Left lung (tissue), 14 donors: ENCODE measurements at places on chromosomes 7 and 10. TPM values are rescaled to one million over a fixed set of nuclear protein-coding genes. Genes with fewer than 3 reads are reported as not detected.

- no peak overlapping the region for H3K27ac ChIP-seq
- no peaks in the 10 kb centered on the region for H3K36me3 ChIP-seq
- no peak for DNase-seq
- no peaks in the 10 kb centered on the region for H3K27me3 ChIP-seq
Measured at GRCh38 chr7:116167177-116167576, 43.2 kb upstream of the TES start.

DNA sequence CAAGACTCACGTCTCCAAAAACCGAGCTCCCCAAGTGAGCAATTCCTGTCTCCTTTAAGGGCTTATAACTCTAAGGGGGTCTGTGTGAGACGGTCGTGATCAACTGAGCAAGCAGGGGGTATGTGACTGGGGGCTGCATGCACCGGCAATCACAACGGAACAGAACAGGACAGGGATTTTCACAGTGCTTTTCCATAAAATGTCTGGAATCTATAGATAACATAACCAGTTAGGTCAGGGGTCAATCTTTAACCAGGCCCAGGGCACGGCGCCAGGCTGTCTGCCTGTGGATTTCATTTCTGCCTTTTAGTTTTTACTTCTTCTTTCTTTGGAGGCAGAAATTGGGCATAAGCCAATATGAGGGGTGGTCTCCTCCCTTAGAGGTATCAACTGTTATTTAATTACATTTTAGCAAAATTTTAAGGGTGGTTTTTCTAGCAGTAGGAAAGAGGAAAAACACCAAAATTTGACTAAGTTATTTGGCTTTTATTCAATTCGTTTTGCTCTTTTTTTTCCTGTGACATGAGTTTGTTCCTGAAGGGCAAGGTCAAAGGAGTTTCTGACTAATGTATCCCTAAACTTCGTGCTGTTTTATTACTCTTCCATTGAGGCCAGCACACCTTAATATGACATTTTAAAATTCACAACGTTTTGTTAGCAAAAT lies 121.4 kb upstream of the SEC61G start:
- no peaks in the 10 kb centered on the region for H3K27me3 ChIP-seq
- H3K27ac ChIP-seq: no peak overlapping the region
- no peaks in the 10 kb centered on the region for H3K4me1 ChIP-seq
- DNase-seq: no peak

DNA sequence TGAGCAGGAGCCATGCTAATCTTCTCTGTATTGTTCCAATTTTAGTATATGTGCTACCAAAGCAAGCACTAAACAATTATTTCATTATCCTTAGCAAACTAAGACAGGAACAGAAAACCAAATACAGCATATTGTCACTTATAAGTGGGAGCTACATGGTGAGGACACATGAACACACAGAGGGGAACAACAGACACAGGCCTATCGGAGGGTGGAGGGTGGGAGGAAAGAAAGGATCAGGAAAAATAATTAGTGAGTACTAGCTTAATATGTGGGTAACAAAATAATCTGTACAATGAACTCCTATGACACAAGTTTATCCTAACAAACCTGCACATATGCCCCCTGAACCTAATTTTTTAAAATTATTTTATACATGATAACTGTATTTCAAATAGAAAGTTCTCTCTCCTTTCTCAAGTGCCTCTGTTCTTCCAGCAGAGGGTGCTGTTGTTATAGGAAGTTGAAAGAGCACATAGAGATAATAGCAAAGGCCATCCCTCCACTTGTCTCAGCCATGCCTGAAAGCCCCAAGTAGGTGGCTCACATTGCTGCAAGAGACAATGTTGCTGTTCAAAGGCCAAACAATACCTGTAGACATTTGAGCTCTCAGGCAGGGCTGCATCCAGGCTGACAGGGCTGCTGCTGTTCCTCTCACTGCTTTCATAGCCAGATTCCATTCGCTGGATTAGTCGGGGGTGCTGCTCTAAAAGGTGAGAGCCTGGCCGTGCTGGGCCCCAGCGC lies 33.4 kb upstream of the PPP3CB start:
- H3K27me3 ChIP-seq: no peaks in the 10 kb centered on the region
- H3K4me3 ChIP-seq: no peak overlapping the region
- no peak for DNase-seq
- H3K27ac ChIP-seq: no peak overlapping the region
- H3K36me3 ChIP-seq: peaks cover 33% of the 10 kb centered on the region

GRCh38 chr7:1046722-1047679 lies 2.7 kb downstream of the GPR146 start:
- H3K4me3 ChIP-seq: no peak overlapping the region
- peaks cover 78% of the 10 kb centered on the region for H3K4me1 ChIP-seq
- no peak overlapping the region for H3K27ac ChIP-seq
- DNase-seq: no peak

GRCh38 chr10:117135026-117135372 lies 3.1 kb downstream of the VAX1 start:
- no peak overlapping the region for H3K4me3 ChIP-seq
- peaks cover 100% of the 10 kb centered on the region for H3K27me3 ChIP-seq
- H3K4me1 ChIP-seq: peaks cover 12% of the 10 kb centered on the region
- H3K36me3 ChIP-seq: no peaks in the 10 kb centered on the region

GRCh38 chr7:137454246-137454724 lies 110.8 kb upstream of the PTN start:
- H3K36me3 ChIP-seq: no peaks in the 10 kb centered on the region
- peaks cover 7% of the 10 kb centered on the region for H3K27me3 ChIP-seq
- DNase-seq: peak; percentile 65
- no peaks in the 10 kb centered on the region for H3K4me1 ChIP-seq
- no peak overlapping the region for H3K4me3 ChIP-seq

DNA sequence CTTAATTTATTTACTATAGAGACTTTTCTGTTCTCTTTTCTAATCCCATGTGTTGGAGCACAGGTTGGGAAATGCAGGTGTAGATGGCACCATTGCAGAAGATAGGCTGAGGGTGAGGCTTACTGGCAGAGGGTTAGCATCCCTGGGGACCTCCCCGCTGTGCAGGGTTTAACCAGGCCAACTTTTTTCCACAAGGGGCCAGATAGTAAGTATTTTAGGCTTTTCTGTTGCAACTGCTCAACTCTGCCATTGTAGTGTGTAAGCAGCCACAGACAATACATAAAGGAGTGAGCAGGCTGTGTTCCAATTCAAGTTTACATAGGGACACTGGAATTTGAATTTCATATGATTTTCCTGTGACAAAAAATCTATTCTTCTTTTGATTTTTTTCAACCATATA lies 34.6 kb upstream of the AOAH start:
- H3K4me1 ChIP-seq: no peaks in the 10 kb centered on the region
- no peaks in the 10 kb centered on the region for H3K36me3 ChIP-seq
- DNase-seq: no peak
- H3K4me3 ChIP-seq: no peak overlapping the region
- H3K27me3 ChIP-seq: no peaks in the 10 kb centered on the region

- no peaks in the 10 kb centered on the region for H3K36me3 ChIP-seq
- H3K4me3 ChIP-seq: no peak overlapping the region
- no peaks in the 10 kb centered on the region for H3K27me3 ChIP-seq
Measured at GRCh38 chr10:29608476-29609301, 26.1 kb downstream of the SVIL start.

DNA sequence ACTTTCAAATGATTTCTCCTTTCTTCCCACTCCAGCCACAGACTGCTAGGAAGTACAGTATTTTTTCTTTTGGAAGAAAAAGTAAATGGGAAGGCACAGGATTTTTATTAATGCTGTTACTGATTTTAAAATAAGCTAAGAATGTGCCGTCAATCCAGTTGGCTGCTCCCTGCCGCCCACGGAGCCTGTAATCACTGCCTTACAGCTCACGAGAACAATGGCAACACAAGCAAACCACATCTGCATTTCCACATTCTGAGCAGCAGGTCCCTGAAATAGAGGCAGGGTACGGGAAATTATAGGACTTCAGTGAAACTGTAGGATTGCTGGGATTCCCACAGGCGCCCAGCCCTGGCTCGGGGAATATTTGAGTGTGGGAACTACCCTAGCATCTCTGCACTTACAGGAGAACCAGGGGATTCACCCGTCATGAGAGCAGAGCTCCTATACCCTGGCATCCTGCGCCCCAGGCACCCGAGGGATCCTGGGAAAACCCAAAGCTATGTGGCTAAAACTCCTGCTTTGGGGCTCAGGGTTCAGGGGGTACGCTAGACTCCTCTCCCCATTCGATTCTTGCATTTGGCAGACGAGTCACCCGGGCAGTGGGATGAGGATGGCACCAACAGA lies 72.9 kb upstream of the TNS3 start:
- H3K4me3 ChIP-seq: no peak overlapping the region
- H3K36me3 ChIP-seq: no peaks in the 10 kb centered on the region
- DNase-seq: no peak
- H3K27me3 ChIP-seq: no peaks in the 10 kb centered on the region
- H3K4me1 ChIP-seq: no peaks in the 10 kb centered on the region
- no peak overlapping the region for H3K27ac ChIP-seq

GRCh38 chr7:84060760-84061261 lies 133.8 kb downstream of the SEMA3A start:
- no peak overlapping the region for H3K27ac ChIP-seq
- H3K27me3 ChIP-seq: no peaks in the 10 kb centered on the region
- DNase-seq: no peak
- no peaks in the 10 kb centered on the region for H3K4me1 ChIP-seq
- H3K4me3 ChIP-seq: no peak overlapping the region

TMEM225B gene
- total RNA-seq: 0.60 TPM

TAS2R41 gene
- total RNA-seq: not detected

CTAGE4 gene
- total RNA-seq: 5.3 TPM

ADAM22 gene
- 2.6 TPM for total RNA-seq

CLDN3 gene
- total RNA-seq: 35.9 TPM
